ENCODE measurements at places on chromosomes 7 and 10. TPM values are rescaled to one million over a fixed set of nuclear protein-coding genes. Genes with fewer than 3 reads are reported as not detected.

- no peak overlapping the region for H3K27ac ChIP-seq
- H3K27me3 ChIP-seq, result no peaks in the 10 kb centered on the region
- H3K4me1 ChIP-seq, result no peaks in the 10 kb centered on the region
- no peak for DNase-seq
Measured at GRCh38 chr10:4488904-4489303, 337.1 kb upstream of the AKR1E2 start.

GRCh38 chr7:117283371-117283770 lies 39.5 kb downstream of the WNT2 start:
- DNase-seq, result no peak
- no peaks in the 10 kb centered on the region for H3K4me1 ChIP-seq
- H3K36me3 ChIP-seq, result no peaks in the 10 kb centered on the region
- no peaks in the 10 kb centered on the region for H3K27me3 ChIP-seq
- no peak overlapping the region for H3K27ac ChIP-seq

DNA sequence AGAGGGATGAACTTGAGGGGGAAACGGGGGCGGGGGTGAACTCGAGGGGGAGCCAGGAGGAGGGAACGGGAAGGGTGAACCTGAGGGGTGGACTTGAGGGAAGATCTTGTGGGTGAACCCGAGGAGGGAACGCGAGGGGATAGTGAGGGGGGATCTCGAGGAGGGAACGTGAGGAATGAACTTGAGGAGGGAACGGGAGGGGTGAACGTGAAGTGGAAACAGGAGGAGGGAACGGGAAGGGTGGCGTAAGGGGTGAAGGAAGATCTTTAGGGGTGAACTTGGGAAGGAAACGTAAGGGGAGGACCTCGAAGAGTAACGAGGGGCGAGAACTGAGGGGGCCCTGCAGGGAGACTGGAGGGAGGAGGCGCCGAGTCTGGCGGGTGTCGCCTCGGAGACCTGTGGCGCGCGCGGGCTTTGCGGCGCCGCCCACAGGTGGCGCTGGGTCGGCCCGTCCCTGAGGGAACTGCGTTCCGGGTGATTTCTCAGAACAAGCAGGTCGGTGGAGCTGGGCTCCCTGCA lies 651 bp downstream of the MYO3A start:
- no peak overlapping the region for H3K27ac ChIP-seq
- H3K4me3 ChIP-seq, result peak overlapping the region; percentile 54
- no peaks in the 10 kb centered on the region for H3K36me3 ChIP-seq
- peaks cover 15% of the 10 kb centered on the region for H3K27me3 ChIP-seq

DNA sequence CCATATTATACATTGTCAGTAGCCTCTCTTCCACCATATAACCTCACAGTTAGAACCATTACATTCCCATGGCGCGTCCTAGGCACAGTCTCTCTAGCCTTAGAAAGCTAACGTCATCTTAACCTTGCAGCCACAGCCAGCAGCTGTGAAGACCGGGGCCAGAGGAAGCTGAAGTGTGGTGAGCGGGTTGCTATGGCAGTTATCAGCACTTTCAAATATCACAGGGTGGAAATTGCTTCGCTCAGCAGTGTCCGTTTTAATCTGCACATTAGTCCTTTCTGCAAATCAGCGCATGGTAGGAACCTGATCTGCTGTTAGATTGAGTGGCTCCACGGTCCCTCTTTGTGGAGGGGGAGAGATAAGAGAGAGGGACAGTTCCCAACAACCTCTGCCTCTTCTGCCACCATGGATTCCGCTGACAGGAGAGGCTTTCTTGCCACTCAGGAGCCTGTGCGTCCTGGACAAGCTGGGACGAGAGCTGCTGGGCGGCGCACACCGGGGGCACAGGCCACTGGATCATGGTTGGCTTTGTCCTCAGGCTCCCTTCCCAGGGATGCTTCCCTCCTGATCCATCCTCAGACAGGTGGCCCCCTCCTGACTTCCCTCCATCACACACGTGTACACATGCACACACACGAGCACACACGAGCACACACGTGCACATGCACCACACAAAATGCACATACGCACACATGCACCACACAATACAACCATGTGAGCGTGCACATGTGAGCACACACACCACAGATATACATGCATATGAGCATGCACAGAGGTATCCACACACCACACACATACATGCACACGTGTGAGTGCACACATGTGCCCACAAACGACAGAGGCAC lies 93.8 kb downstream of the WDR37 start:
- H3K27me3 ChIP-seq, result no peaks in the 10 kb centered on the region
- peak; percentile 23 for DNase-seq
- H3K36me3 ChIP-seq, result no peaks in the 10 kb centered on the region
- no peak overlapping the region for H3K27ac ChIP-seq
- peaks cover 3% of the 10 kb centered on the region for H3K4me1 ChIP-seq

DNA sequence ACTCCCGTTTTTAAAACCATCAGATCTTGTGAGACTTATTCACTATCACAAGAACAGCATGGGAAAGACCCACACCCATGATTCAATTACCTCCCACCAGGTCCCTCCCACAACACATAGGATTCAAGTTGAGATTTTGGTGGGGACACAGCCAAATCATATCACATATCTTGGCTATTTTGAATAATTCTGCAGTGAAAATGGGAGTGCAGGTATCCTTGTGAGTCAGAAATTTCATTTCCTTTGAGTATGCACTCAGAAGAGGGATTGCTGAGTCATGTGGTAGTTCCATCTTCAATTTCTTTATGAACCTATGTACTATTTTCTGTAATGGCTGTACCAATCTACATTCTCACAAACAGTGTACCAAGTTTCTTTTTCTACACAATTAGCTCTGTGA lies 125.8 kb downstream of the ANKRD7 start:
- no peak overlapping the region for H3K27ac ChIP-seq
- no peak for DNase-seq
- no peaks in the 10 kb centered on the region for H3K4me1 ChIP-seq
- no peaks in the 10 kb centered on the region for H3K27me3 ChIP-seq
- no peaks in the 10 kb centered on the region for H3K36me3 ChIP-seq
- no peak overlapping the region for H3K4me3 ChIP-seq

DNA sequence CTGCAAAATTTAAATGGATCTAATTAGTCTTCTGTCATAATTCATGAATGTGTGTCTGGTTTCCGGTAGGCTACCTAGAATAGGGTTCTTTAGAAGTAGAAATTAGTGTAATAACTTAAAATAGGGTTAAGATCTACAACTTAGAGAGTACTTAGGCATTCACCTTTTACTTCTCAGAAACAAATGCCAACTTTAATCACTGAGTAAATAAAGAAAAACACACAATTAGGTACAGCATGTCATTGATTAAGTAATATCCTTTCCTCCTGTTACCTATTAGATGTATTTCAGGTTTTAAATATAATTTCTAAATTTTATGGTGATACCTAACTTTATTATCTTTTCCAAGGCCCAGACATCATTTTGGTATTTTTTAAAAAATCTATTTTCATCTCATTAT lies 9.3 kb downstream of the ANKRD7 start:
- no peak for DNase-seq
- H3K27ac ChIP-seq, result no peak overlapping the region
- no peaks in the 10 kb centered on the region for H3K36me3 ChIP-seq
- no peaks in the 10 kb centered on the region for H3K4me1 ChIP-seq

- H3K27ac ChIP-seq, result no peak overlapping the region
- peaks cover 19% of the 10 kb centered on the region for H3K36me3 ChIP-seq
- DNase-seq, result no peak
- H3K27me3 ChIP-seq, result no peaks in the 10 kb centered on the region
- H3K4me1 ChIP-seq, result no peaks in the 10 kb centered on the region
Measured at GRCh38 chr7:23698822-23699221, 11.2 kb upstream of the STK31 start.

DNA sequence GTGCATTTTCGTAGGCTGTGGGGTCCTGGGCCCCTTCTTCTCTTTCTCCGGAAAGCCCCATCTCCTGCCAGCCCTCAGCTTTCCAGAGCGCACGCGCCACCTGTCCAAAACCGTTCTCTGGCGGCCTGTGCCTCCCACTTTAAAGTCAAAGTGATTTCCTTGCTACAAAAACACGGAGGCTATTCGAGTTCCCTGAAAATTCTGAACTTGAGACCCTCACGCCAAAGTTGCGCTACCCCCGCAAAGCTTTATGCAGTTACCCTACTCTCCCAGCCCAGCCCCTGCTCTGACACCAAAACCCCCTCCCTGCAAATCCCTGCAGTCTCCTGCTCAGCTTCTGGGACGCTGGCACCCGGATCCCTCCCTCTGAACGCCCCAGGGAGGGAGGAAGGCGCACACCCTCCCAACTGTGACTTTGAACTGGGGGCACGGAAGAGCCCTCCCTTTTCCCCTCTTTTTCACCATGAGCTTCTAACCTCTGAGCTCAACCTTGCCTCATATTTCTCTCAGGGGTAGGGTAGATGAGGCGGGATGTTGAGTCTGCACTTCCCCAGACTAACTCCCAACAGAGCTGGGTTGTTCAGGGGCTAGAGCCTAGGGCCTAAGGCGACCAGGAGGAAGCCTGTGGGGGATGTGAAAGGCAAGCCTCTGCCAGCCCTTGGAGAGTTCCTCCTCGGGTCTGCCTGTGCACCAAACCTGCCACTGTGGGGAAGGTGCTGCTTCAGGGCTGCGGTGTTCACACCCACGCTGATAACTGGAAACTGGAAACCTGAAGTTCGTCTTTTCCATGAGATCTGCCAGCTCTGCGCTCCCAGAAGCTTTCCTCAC lies 2.7 kb upstream of the PAX4 start:
- peaks cover 6% of the 10 kb centered on the region for H3K4me1 ChIP-seq
- no peak overlapping the region for H3K4me3 ChIP-seq
- H3K27me3 ChIP-seq, result peaks cover 44% of the 10 kb centered on the region
- H3K36me3 ChIP-seq, result no peaks in the 10 kb centered on the region
- DNase-seq, result no peak

DNA sequence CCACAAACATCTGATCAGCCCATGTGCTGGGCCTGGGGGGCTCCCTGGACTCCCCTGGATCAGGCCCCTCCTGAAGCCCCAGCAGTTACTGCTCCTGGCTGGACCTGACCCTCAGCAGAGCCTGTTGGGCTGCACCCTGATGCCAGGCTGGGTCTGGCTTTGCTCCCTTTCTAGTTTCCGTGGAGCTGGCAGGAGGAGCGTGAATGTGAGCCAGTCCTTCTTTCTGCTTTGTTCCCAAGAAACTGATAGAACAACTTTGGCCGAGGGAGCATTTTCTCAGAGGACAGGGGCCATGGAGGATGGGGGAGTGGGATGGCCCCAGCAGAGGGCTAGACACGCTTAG lies 128.2 kb downstream of the NEURL1 start:
- H3K27me3 ChIP-seq, result no peaks in the 10 kb centered on the region
- H3K4me1 ChIP-seq, result peaks cover 74% of the 10 kb centered on the region
- peak overlapping the region; percentile 80 for H3K27ac ChIP-seq
- H3K36me3 ChIP-seq, result peaks cover 64% of the 10 kb centered on the region

DNA sequence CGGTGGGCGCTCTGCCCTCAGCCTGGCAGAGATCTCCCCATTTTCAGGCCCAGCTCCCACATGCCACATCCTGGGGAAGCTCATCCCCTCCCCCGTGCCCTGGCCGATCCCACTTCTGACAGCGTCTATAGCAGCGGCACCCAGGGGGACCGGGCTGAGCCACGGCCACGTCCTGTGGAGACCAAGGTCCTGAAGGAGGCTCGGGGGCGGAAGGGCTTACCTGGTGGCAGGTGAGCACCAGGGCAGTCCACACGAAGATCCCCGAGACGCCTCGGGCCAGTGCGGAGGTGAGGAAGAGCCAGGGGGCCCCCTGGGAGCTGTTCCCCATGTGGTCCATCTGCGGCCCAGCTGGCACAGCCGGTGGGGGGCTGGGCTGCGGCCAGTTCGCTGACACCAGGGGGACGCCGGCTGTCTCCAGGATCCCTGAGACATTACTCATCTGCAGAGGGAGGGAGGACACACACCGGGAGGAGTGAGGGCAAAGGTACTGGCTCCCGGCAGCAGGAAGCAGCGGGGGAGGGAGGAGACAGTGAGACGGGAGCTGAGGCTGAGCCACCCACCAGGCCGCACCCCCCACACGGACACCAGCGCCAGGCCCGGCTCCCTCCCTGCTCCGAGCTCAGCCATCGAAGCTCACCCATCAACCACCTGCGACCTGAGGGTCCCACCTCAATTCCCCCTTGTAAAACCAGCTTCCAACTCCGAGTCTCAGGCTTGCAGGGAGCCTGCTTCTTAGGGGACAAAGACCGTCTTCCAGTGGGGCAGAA lies 776 bp downstream of the TMEM184A start:
- peaks cover 23% of the 10 kb centered on the region for H3K36me3 ChIP-seq
- peaks cover 10% of the 10 kb centered on the region for H3K4me1 ChIP-seq
- no peak overlapping the region for H3K27ac ChIP-seq

The ZCCHC24 gene
- 22.9 TPM for total RNA-seq

GRCh38 chr7:16559497-16560179 lies 33.0 kb downstream of the LRRC72 start:
- no peak overlapping the region for H3K4me3 ChIP-seq
- H3K27ac ChIP-seq, result no peak overlapping the region
- H3K27me3 ChIP-seq, result no peaks in the 10 kb centered on the region

DNA sequence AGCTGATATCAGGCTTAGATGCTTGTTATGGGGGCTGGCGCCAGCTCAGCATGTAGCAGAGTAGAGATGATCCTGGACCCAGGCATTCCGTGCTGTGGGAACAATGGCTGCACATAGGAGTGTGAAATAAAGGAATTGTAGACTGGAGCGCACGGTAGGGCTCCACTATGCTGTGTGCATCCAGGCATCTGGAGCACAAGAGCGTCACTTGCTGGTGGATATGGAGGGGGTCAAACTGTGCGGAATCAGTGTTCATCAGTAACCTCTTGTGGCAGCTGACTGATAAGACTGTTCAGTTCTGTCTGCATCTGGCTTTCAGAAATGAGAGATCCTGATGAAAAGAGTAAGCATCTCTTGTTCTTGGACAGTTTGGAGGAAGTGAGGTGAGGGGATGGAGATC lies 55.8 kb downstream of the ZNF503 start:
- DNase-seq, result no peak
- H3K36me3 ChIP-seq, result no peaks in the 10 kb centered on the region
- H3K4me3 ChIP-seq, result no peak overlapping the region
- no peak overlapping the region for H3K27ac ChIP-seq
- H3K4me1 ChIP-seq, result peaks cover 2% of the 10 kb centered on the region
- H3K27me3 ChIP-seq, result no peaks in the 10 kb centered on the region

- H3K4me1 ChIP-seq, result peaks cover 42% of the 10 kb centered on the region
- no peaks in the 10 kb centered on the region for H3K36me3 ChIP-seq
- H3K27me3 ChIP-seq, result no peaks in the 10 kb centered on the region
- no peak overlapping the region for H3K4me3 ChIP-seq
- no peak for DNase-seq
Measured at GRCh38 chr10:128851726-128852125, 615.3 kb upstream of the MGMT start.

GRCh38 chr7:23247046-23247602 lies 549 bp downstream of the GPNMB start:
- H3K4me1 ChIP-seq, result peaks cover 15% of the 10 kb centered on the region
- H3K27ac ChIP-seq, result peak overlapping the region; percentile 44

DNA sequence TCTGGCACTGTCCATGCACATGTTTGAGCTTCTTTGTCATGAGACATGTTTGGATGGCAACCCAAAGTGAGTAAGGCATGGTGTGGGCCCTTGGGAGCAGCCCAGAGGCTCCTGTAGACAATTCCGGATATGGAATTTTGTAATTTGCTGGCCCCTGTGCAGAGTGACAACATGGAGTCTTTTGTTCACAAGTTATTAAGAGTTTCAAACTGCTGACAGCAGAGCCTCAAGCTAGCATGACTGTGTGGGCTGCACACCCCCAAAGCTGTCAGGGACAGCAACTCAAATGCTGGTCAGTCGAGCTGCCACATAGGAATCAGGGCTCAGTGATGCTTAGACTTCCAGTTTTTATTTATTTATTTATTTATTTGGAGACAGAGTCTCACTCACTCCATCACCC lies 7.0 kb upstream of the MYL7 start:
- H3K4me3 ChIP-seq, result no peak overlapping the region
- H3K36me3 ChIP-seq, result peaks cover 11% of the 10 kb centered on the region
- no peak overlapping the region for H3K27ac ChIP-seq
- peaks cover 13% of the 10 kb centered on the region for H3K27me3 ChIP-seq
- no peak for DNase-seq

Measured in spinal cord (tissue), 10 donors.